ENCODE measurements at places on chromosomes 5 and 9. TPM values are rescaled to one million over a fixed set of nuclear protein-coding genes. Genes with fewer than 3 reads are reported as not detected.

DNA sequence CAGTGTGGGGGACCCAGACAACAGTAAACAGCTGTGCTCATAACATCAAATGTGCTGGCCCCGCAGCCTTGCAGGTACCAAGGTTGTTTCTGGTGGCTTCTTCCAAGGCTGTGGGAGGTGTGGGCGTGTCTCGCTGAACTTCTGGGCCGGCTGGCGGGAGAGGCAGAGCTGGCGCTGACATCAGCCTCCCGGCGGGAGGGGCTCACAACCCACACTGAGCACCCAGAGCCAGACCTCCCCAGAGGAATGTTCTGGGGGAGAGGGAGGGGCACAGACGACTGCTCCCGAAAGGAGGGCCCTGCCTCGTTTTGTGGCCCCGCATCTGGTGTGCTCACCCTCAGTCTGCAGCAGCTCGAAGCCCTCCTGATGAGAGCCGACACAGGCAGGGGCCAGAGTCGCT is 6.9 kb upstream of the SLC12A7 start:
- no peak for DNase-seq

DNA sequence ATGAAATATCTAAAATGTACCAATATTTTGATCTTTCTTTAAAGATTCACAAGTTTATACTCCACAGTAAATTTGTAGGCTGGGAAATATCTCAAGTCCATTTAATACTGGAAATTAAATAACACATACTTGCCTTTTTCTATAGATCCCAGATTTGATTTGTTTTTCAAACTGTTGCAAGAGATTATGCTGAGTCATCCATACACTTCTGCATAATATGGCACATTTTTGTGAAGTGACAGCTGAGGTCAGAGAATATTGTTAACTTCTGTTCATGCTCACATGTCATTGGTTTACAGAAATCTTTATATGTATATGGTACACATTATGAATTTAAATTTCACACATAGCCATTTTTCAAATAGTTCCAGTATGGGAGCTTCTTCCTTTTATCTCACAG is 1066.3 kb upstream of the NUDT12 start:
- no peak for DNase-seq

DNA sequence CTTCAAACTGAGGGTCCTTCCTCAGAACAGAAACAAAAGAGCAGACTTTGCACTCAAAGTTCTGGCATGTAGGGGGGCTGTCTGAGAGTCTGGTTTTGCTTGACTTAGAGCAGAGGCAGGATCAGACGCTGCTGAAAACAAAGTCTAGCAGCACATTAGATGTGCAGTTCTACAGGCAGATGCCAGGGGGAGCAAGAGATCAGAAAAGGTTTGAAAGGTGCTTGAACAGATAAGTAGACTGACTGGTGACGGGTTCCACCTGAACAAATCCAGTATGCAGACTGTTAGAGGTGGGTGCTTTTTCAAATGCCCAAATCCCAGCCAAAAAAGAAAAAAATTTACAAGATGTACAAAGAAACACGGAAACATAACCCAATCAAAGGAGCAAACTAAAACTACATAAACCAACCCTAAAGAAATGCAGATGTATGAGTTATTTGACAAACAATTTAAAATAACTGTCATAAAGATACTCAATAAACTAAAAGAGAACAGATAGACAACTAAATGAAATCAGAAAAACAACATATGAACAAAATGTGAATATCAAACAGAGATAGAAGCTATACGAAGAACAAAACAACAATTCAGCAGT is 194.7 kb upstream of the FREM1 start:
- no peak for DNase-seq

DNA sequence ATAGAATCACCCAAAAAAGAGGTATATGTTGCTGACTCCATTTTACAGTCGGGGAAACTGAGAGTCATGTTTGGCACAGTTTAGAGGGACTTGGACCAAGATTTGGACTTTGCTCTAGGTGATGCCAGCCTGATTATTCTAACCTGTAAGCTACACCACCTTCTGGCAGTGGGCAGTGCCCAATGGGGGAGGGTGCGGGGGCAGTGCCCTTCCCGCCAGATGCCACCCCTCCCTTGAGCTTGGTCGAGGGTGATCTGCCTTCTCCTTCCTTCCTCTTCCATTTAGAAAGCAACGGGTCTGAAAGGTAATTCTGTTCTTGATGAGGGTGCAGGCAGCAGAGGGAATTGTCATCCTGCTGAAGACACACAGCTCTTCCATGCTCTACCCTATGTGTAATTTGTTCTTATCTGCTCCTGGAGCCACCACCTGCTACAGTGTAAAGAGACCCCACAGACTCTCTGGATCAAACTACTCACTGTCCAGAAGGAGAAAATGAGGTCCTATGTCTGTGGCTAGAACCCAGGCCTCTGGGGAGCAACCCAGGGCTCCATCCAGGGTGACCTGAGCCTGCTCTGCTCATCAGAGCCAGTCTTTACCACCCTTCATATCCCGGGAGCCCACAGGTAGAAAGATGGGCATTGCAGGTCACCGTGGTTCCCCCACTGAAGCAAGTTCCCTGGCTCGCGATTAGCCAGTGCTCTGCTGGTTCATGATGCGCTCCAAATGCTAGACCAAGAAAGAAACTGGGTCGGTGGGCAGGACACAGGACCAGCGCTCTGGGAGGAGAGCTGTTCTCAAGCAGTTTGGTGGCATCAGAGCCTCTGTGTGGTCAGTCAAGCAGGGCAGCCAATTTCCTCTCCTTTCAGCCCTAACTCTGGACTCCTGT is 156.2 kb downstream of the RGS3 start:
- DNase-seq = no peak

DNA sequence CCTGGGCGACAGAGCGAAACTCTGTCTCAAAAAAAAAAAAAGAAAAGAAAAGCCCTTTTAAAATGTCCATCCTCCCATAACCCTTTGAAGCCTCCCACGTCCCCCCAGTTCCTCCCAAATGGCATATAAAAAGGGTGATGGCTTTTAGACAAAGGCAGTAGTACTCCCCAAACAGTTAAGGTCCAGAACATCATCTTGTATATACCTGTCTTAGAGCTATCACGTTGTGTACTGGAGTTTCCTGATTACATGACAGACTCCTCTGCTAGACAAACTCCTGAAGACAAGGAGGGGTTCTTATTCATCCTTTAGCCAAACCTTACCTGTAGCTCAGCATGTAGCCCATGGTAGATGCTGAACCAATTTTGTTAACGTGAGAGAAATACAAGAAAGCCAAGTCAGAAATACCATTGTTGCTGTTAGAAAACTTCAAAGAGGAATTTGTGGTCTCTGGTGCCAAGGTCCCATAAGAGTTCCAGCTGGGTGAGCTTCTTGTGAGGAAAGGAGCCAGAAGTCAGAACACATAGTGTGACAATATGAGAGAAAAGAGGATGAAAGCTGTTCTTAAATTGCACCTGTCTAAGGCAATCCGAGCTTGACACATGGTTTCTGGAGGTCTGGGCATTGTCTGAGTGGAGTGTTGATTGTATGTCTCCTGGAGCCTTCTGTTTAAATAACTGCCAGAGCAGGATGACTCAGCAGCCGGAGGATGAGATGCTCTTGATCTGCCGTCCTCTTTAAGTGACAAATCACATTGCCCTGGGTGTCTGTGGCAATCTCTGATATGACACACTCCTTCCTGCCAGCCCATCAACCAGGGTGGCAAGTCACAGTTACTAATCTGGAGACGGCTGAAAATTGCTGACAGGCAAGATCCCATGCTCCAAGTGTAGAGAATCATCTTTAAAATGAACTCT is 69.1 kb downstream of the ARRDC3 start:
- DNase-seq = peak; percentile 98

- no peak for DNase-seq
Observed at GRCh38 chr9:92589923-92590322, 54.1 kb upstream of the ECM2 start.

DNA sequence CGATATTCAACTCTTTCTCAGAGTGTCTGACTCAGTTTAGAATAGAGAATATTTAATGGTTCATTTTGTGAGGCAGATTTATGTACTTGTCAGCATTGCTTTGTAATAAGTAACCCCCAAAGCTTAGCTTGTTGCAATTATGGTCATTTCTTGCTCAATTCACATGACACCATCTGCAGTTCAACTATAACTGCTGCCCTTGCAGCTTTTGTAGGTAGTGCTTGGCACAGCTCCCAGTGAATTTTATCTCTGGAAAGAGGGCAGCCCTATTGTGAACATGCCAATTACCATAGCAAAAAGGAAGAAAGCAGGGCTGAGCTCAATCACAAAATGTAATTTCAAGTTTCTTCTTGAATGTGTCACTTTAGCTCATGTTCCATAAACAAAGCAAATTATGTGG is 1587.7 kb upstream of the ACO1 start:
- no peak for DNase-seq

GRCh38 chr5:159773062-159773924 is 143.0 kb upstream of the ADRA1B start:
- DNase-seq = peak; percentile 84

GRCh38 chr5:135335031-135335828 is 63.8 kb downstream of the MACROH2A1 start:
- peak; percentile 21 for DNase-seq

- DNase-seq = no peak
Observed at GRCh38 chr5:95721582-95722295, 9.4 kb upstream of the RHOBTB3 start.

GRCh38 chr5:82341325-82341724 is 63.2 kb upstream of the RPS23 start:
- DNase-seq = no peak

DNA sequence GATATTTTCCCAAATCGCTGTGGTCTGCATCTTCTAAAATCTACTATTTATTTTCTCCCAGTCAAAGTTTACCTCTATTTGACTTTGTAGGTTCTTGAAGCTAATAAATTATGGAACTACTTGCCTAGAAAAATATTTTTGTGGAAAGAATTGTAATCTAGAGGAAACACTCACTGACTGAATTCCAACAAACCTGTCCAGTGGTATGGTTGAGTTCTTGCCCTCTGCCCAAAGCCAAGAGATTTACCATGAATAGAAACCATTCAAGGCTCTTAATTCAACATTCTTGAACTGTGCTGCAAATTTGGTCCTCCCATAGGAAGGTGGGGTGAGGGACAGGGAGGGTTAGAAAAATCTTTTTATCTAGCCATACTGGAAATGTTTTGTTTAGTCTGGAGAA is 233.9 kb upstream of the MAP3K1 start:
- no peak for DNase-seq

GRCh38 chr9:137785704-137786161 is 91.8 kb upstream of the CACNA1B start:
- no peak for DNase-seq

DNA sequence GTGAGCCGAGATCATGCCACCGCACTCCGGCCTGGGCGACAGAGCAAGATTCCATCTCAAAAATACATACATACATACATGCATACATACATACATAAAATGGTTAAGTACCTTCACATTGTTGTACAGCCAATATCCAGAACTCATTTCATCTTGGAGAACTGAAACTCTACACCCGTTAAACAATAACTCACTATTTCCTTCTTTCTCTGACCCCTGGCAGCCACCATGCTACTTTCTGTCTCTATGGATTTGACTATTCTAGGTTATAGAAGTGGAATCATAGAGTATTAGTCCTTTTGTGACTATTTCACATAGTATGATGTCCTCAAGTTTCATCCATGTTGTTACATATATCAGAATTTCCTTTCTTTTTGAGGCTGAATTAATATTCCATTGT is 9.6 kb upstream of the KIF27 start:
- no peak for DNase-seq

GRCh38 chr9:93525476-93525875 is 50.9 kb upstream of the PHF2 start:
- no peak for DNase-seq

DNA sequence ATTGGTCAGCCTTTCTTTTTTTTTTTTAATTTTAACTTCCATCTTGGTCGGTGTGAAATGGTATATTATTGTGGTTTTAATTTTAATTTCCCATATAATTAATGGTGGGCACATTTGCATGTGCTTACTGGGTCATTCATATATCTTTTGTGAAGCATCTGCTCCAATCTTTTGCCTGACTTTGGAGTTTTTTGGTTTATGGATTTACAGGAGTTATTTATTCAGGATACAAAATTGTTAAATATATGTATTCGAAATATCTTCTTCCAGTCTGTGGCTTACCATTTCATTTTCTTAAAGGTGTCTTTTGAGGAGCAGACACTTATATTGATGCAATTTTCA is 682 bp upstream of the RIGI start:
- no peak for DNase-seq

GRCh38 chr5:159881967-159882366 is 34.3 kb upstream of the ADRA1B start:
- no peak for DNase-seq

GRCh38 chr5:132708645-132709044 is 28.7 kb downstream of the KIF3A start:
- no peak for DNase-seq

DNA sequence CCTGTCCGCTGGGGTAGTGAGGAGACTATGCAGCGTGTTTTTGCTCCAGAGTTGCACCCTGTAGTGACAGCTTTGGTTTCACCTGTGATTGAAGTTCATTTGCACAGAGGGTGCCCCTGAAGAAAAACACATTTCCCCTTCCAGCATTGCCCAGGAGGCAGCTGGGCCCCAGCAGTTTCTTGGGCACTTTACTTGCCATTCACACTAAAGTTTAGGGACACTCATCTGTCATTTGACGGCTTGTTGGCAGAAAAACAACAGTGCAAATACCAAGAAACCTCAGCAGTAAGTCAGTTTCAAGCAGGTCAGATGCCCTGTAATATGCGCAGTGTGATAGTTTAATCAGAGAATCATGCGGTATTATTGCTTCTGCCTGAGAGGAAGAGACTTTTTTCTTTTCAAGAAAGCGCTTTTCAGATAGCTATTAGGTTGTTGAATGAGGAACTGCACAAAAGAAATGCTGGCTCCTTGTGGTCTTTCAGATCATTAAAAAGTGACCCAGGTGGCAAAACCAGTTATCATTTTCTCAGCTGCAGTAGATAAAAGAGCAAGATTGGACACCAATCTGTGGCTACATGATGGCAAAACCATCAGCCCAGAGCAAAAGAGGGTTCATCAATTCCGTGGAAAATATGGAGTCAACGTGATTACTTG is 136.2 kb upstream of the PUM3 start:
- DNase-seq = no peak

The AUH gene
- 21.0 TPM for total RNA-seq

The SH3RF2 gene
- 6.8 TPM for total RNA-seq

The ZNF354C gene
- 2.5 TPM for total RNA-seq

The SLC46A2 gene
- total RNA-seq = not detected

The MLANA gene
- total RNA-seq = not detected

The PHYHD1 gene
- 1.8 TPM for total RNA-seq

The CD274 gene
- total RNA-seq = 4.9 TPM

The CTXN3 gene
- not detected for total RNA-seq
